ENCODE measurements at places on chromosomes 3 and 15.

DNA sequence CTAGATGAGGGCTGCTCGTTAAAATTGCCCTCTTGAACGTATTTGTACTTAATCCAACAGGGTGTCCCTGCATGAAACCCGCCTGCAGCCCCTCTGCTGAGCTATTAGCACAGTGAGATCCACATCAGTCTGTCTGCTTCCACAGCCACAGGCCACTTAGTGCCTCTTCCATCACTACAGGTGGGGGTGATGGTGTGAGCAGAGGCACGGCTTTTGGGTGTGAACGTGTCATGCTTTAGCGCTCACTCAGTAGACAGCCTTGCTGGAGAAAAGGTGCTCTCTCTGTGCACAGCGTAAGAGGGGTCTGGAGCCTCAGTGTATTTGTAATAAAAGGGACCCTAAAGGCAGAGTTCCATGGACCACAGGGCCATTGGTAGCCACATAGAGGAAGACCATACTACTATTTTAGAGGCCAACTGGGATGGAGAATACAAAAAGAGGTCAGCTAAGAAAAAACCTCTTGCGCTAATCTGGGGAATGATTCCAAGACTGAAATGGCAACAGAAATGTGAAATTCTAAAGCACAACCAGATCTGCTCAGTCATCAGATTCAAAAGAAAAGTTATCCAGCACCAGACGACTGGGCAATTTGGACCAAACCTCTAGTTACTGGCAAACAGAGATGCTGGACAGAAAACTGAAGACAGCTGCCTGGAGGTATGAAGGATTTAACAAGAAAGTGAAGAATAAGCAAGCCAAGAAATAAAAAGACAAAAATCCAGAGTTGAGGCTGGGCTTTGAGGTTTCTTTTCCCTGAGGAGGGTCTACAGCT, 120.2 kb downstream of the ATP10A start:
- DNase-seq, result no peak

DNA sequence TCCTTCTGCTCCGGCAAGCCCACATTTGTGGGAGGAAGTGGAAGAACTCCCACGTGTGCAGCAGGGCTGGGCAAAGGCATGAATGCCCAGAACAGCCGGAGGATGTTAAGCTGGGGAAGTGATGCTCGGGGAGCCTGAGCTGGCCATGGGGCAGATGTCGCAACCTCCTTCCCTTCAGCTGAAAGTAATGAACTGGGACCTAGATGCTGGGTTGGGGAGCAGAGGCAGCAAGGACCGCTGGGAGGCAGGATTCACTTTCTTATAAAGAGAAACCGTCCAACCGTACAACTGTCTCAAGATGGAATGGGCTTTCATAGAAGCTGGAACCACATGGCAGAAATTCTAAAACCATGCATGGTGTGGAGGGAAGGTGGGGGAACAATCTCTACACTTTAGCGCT, 290.9 kb downstream of the OCA2 start:
- no peak for DNase-seq

DNA sequence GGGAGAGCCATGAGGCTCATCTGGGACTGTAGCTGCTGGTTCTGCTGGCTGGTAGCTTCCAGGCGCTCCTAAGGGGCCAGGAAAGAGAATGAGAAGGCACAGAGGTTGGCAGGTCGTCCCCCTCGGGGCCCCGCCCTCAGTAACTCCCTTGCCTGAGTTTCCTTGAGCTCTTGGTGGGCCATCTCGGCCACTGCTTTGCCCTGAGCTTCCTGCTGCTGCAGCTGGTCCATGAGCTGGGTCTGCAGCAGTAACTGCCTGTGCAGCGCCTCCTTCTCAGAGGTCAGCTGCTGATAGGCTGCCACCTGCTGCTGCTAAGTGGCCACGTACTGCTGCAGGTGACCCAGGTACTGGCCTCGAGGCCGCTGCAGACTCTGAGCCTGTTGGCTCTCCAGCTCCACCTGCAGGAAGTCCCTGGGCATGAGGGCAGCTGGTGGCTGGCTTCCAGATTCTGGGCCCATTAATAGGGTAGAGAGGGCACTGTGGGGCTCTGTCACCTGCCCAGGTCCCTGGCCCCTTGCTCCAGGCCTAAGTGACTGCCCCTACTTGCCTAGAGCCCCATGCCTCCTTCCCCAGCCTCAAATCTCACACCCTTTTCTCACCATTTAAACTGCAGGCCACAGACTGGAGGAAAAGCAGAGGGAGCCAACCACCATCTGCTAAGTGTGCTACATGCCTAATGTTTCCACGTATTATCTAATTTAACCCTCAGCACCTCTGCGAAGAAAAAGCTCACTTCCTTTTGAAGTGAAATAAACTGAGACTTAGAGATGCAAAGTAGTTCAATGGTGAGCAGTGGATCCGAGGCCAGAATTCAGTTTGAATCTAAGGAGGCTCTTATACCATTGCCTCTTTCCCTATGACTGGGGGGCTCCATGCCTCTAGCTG, 10.8 kb upstream of the VPS33B start:
- peak; percentile 35 for DNase-seq

DNA sequence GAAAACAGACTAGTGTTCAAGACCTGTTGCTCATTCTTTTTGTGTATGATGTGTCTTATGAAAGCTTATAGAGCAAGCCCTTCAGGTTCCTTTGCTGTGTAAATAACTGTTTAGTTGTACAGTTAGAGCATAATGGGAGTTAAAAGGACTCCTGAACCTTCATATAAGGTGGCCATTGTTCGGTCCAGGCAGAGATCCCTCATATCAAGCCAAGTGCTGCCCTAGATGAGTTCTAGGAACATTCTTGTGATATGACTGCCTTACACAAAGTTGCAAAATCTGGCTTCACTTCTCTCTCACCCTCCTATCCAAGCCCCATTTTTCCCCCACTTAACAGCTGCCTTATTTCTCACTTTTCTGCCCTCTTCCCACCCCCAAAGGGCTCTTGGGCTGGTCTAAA, 26.9 kb downstream of the GYG1 start:
- DNase-seq, result no peak

DNA sequence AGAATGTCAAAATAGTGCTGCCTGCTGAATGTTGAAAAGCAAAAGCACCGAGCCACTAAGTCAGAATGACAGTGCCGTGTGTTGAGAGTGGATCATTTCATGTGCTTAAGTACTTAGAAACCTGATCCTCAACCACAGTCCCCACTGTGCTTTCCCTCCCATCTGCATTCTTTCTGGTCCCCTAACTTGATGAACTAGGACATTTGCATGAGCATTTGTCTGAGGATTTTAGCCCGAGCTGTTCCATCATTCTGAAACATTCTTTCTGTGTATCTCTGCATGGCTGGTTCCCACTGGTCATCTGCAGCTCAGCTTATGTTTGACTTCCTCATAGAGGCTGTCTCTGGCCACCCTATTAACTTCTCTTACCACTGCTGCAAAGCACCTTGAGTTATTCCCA, 42.0 kb downstream of the SST start:
- DNase-seq, result no peak

- DNase-seq, result no peak
These were observed 178.5 kb upstream of the ZBTB20 start for GRCh38 chr3:115325539-115325938.

DNA sequence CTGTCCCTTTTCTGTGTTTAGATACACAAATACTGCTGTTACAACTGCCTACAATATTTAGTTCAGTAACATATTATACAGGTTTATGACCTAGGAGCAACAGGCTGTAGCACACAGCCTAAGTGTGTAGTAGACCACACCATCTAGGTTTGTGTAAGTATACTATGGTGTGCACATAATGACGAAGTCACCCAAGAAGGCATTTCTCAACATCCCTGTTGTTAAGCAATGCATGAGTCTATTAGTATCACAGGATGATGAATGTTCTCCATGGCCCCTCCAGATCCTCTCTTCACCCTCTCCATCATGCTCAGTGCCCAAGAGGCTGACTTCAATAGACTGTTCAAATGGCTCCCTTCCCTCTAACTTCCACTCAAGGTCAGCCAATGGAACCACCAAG, 14.6 kb upstream of the SEC62 start:
- no peak for DNase-seq

DNA sequence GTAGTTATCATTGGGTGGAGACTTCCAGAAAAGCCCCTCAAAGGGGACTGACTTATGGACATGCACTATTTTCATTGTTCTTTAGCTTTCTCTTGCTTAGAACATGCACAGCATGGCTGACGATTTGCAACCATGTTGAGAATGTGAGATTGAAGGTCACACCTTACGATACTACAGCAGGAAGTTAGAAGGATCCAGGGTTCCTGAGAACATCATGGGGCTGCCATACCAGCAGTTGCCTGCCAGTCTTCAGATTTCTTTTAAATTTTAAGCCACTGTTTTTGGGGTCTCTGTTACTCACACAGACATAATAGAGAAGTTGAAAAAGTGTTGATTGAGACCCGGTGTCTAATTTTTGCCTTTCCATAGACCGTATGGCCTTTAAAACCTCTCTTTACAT, 396.5 kb downstream of the MECOM start:
- DNase-seq, result no peak

GRCh38 chr3:143334231-143334630, 214.7 kb downstream of the CHST2 start:
- DNase-seq, result no peak

DNA sequence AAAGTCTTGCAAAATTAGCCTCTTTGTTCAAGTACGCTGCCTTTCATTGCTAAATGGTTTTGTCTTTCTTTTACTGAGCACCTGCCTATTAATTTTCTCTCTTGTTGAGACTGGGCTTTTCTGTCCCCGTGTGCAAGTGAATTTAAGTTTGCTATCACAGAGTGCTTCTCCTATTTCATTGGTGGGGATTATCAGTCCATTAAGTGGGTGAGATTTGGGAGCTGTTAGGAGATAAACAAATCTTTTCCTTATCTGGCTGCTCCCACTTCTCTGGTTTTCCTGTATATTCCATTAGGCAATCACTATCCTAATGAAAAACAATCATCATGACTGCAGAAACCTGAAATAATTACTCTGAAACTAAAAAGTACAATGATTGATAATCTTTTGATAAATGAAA, 254.2 kb downstream of the NR1D2 start:
- DNase-seq, result no peak

- DNase-seq, result no peak
These were observed 44.4 kb downstream of the ADAMTSL3 start for GRCh38 chr15:83698294-83698693.

DNA sequence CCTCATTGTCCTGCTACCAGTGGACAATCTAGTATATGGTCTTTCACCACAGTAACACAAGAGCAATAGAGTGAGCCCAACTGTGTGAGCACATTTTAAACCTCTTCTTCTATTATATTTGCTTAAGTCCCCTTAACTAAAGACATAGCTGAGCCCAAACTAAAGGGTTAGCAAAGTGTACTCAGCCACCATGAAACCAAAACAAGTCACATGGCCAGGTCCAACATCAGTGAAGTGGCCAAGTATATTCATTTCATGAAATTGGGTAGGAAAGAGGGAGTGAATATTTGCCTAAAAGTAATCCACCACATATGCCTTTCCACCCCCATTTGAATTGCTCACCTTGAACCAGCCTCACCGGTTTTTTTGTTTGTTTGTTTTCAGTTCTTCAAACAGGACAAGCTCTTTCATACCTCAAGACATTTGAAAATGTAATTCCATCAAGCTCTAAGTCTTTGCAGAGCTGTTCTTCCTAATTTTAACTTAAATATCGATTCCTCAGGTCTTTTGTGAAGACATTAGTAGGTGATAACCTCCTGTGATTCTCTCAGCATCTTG, 327.0 kb upstream of the SEMA6D start:
- no peak for DNase-seq

DNA sequence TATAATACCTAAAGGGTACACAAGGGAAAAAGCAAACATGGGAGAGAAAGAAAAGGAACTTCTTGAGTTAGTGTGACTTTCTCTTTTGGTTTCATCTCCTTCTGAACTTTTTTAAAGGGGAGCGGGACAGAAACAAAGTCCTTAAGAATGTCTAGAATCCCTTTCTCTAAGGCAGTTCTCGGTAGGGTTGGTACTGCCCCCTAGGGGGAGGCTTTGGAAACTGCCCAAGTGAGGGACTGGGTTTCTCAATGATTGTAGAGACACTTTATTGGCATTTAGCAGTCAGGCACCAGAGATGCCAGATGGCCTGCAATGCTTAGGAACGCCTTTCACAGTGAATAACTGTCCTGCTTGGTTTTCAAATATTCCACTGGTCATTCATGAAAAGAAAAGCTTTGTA, 172.7 kb downstream of the WDR72 start:
- DNase-seq, result peak; percentile 7

DNA sequence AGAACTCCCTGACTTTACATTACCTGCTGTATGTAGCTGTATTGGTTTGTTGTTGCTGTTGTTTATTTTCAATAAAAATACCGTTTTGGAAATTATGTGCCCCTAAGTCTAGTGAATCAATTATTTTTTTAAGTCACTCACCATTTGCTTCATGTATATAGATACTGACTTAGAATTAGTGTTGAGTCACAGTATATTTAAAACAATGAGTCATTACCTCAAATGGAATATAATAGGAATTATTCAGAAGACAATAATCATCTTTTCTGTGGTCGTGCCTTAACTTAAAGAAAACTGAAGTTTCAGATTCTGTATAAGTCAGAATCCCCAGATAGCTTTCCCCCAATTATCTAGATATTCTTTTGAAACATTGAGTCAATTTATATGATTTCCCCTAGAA, 21.0 kb upstream of the ALDH1A2 start:
- no peak for DNase-seq

- no peak for DNase-seq
These were observed 28.9 kb upstream of the MITF start for GRCh38 chr3:69710153-69710977.

- DNase-seq, result no peak
These were observed 11.4 kb downstream of the MAN2A2 start for GRCh38 chr15:90914305-90915080.

DNA sequence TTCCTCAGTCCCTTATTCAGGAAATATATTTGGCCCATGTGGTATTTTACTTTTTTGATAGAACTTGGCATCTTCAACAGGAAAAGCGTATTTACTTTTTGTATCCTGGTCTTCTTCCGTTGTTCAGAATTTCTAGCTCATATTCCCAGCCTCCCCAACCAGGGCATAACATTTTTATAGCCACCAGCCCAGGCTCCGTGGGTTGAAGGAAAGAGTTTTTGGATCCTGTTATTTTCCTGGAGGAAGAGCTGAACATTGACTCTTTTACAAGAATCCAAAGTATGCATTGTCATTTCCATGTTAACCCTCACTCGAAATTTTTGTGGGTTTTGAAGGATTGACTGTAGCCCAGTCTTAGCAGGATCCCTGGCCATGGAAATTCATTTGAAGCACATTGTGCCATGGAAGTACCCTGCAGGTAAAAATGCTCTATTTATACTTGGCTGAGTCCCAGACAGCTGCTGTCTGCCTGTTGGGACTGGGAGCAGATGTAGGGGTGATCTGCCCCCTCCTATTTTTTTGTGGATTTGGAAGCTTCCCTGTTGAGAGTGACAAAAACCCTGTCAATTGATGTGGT, 98.8 kb downstream of the AKAP13 start:
- no peak for DNase-seq

DNA sequence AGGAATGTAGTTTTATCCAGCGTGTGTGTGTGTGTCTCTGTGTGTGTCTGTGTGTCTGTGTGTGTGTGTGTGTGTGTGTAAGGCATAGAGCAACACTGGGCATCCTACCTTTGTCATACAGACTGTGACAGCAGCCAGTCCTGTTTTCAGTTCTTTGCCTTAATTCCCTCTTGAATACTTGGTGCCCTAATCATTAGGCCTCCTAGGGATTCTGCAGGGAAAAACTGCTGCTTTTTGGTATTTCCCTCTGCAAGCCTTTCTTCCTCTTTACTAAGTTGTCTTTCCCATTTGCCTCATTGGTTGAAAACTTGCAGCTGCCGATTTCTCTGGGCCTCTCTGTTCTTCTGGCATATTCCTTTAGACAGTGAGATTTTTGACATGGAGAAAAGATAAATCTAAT, 9.2 kb downstream of the SLC25A36 start:
- DNase-seq, result no peak

GRCh38 chr3:131233900-131234668, 147.5 kb upstream of the NUDT16 start:
- DNase-seq, result no peak
